ENCODE measurements at places on chromosomes 12 and 14. TPM values are rescaled to one million over a fixed set of nuclear protein-coding genes. Genes with fewer than 3 reads are reported as not detected.
A peak's percentile ranks its signal among the peaks of the same experiment; 100 is the strongest.

DNA sequence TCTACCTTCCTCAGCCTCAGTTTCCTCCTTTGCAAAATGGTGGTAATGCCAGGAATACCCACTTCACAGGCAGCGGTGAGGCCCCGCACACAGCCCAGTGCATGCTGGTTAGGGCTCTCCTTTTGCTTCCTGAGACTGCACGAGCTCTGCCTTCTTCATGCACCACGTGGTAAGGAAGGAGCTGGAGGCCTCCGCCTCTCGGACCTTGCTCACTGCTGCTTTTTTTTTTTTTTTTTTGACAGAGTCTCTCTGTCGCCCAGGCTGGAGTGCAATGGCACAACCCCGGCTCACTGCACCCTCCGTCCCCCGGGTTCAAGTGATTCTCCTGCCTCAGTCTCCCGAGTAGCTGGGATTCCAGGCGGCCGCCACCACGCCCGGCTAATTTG, 18.1 kb downstream of the TAMALIN start:
- no peaks in the 10 kb centered on the region for H3K36me3 ChIP-seq
- peaks cover 14% of the 10 kb centered on the region for H3K27me3 ChIP-seq
- H3K4me3 ChIP-seq, result peak overlapping the region; percentile 86
- H3K4me1 ChIP-seq, result peaks cover 45% of the 10 kb centered on the region

DNA sequence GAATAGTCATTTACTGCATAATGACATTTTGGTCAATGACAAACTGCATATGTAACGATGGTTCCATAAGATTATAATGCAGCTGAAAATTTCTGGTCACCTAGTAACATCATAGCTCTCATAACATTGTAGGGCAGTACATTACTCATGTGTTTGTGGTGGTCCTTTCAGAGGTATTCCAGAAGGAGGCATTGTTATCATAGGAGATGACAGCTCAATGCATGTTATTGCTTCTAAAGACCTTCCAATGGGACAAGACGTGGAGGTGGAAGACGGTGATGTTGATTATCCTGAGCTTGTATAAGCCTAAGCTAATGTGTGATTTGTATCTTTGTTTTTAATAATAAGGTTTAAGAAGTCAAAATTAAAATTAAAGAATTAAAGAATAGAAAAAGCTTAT, 43.8 kb upstream of the TSPAN11 start:
- H3K4me1 ChIP-seq, result no peaks in the 10 kb centered on the region
- no peaks in the 10 kb centered on the region for H3K36me3 ChIP-seq
- DNase-seq, result no peak
- peaks cover 10% of the 10 kb centered on the region for H3K27me3 ChIP-seq
- no peak overlapping the region for H3K4me3 ChIP-seq

GRCh38 chr12:118189741-118190191, 53.8 kb downstream of the PEBP1 start:
- no peaks in the 10 kb centered on the region for H3K27me3 ChIP-seq
- no peak overlapping the region for H3K4me3 ChIP-seq
- H3K27ac ChIP-seq, result no peak overlapping the region

- peaks cover 16% of the 10 kb centered on the region for H3K36me3 ChIP-seq
- no peak for DNase-seq
- H3K4me1 ChIP-seq, result peaks cover 5% of the 10 kb centered on the region
- H3K27ac ChIP-seq, result no peak overlapping the region
- no peak overlapping the region for H3K4me3 ChIP-seq
These were observed 13.0 kb upstream of the DIABLO start for GRCh38 chr12:122238861-122239260.

DNA sequence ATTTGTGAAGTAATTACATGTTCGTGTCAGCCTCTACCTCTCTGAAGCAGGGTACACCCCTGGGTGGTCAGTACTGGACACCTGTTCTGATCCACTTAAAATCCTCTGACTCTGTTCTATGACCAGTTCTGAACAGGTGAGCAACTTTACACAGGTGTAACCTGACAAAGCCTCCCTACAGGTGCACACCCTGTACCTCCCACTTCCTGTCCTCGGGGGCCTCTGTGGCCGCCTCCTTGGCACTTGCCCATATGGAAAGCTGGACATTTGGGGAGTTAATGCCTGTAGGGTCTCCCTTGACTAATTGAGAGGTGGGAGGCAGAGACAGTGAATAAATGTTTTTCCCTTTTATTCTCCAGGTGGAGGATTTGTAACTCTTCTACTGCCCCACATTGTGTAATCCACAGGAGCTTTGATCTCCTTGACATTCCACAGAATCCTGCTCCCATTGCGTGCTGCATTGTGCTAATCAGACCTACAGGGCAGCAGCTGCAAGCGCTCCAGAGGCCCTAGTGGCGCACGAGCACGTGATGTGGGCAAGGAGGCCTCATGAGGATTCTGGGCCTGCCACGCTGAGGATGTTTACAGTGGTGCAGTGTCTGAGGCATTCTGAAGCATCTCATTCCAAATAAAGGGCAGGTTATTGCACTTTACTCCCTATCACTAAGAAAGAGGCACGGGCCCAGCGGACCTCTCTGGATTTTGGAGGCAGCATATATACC, 45.8 kb upstream of the BATF start:
- H3K27me3 ChIP-seq, result peaks cover 17% of the 10 kb centered on the region
- no peaks in the 10 kb centered on the region for H3K36me3 ChIP-seq
- H3K4me3 ChIP-seq, result no peak overlapping the region

GRCh38 chr12:76158518-76159321, 74.2 kb upstream of the NAP1L1 start:
- H3K4me1 ChIP-seq, result peaks cover 18% of the 10 kb centered on the region
- peak; percentile 67 for DNase-seq
- peaks cover 27% of the 10 kb centered on the region for H3K27me3 ChIP-seq
- peak overlapping the region; percentile 84 for H3K27ac ChIP-seq
- no peaks in the 10 kb centered on the region for H3K36me3 ChIP-seq
- H3K4me3 ChIP-seq, result peak overlapping the region; percentile 47

The WIF1 gene
- not detected for total RNA-seq

- peaks cover 7% of the 10 kb centered on the region for H3K27me3 ChIP-seq
- no peak for DNase-seq
- no peaks in the 10 kb centered on the region for H3K4me1 ChIP-seq
- H3K36me3 ChIP-seq, result no peaks in the 10 kb centered on the region
- no peak overlapping the region for H3K27ac ChIP-seq
These were observed 197.1 kb downstream of the PHETA1 start for GRCh38 chr12:111171832-111172231.

All from activated T-helper 1 cell treated with anti-CD3 and anti-CD28 coated beads, Interleukin-12 subunit alpha, Interleukin-12 subunit beta, Interleukin-2, Interleukin-4 antibody, amounts not matched to agents 30 ng/mL and 10 ng/mL and 1 ng/mL, durations not matched to agents 14 hours and 24 hours and 36 hours (primary cell).